Left forelimb (tissue), 1 donor: ENCODE measurements at places on chromosomes 12 and 14.

- no peak for DNase-seq
These were observed 151.5 kb downstream of the AACS start for GRCh38 chr12:125216756-125217155.

DNA sequence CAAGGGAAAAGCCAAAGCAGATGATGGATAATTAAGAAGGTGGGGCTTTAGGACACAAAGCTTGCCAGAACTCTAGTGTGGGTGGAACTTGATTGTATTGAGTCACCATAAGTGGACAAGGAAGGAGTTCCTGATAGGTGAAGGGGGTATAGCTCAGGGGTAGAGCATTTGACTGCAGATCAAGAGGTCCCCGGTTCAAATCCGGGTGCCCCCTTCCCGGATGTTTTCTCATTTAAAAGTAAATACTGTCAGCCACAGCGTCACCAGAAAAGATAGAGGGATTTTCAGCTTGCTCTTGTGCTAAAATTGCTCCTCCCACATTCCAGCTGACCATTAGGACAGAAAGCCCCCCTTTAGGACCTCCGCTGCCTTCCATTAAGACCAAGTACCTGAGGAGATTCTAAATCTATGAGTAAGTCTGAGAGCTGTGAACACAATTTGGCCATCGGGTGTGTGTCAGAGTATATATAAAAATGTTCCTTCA is 36.6 kb downstream of the DCAF4 start:
- no peak for DNase-seq

DNA sequence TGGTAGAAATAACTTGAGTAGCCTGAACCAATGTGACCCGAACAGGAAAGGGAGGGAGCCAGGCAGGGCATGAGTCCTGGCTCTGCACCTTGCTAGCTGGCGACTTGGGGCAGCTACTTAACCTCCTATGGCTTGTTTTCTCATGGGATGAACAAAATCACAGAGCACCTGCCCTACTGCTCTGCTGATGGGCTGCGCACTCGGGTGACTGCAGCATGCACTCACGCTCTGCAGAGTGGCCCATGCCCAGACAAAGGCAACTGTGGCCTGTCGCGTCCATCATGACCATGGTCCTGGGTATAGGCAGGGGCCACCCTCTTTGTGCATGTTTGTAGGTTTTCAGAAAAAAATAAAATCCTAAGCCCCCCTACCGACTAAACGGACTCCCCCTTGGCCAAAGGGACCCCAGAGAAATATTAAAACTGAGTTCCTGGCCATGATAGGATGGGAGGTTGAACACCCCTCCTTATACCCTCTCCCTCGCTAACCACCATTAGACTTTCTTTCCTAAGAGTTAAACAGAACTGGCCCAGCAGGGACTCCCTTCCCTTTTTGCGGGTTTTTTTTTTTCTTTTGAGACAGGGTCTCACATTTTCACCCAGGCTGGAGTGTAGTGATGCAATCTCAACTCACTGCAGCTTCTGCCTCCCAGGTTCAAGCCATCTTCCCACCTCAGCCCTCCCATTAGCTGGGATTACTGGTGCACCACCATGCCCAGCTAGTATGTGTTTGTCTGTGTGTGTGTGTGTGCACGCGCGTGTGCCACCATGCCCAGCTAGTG is 32.5 kb downstream of the VWF start:
- DNase-seq: peak; percentile 30

DNA sequence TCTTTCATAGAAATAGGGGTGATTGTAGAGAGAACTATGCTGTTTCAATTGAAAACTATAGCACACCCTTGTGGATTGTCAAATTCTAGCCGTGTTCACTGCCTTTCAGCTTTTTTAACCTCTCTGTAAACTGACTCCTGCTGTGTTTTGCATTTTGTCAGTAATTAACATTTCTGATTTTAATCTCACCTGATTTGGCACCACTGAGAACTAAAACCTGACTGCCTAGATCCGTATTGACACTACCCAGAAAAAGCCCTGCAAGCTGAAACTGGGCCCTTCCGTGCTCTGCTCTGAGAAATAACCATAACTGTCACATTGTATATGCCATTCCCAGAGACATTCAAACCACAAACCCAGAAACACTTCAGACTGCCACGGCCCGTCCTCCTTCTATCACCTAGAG is 26.6 kb upstream of the ETV6 start:
- DNase-seq: no peak

DNA sequence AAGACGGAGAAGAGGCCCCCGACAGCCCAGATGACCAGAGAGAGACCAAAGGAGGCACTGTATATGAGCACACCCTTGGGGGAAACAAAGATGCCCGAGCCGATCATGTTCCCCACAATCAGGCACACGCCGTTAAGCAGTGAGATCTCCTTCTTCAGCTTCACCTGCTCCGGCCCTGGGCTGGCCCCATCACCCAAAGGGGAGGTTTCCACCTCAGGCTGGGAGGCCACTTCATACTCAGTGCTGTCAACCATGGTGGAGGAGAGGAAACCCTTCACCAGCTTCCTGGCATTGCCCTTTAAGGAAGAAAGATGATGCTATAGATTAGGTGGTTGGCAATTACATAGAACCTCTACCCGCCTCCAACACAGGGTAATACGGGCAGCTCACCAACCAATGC is 2.1 kb downstream of the SLC7A7 start:
- DNase-seq: no peak

DNA sequence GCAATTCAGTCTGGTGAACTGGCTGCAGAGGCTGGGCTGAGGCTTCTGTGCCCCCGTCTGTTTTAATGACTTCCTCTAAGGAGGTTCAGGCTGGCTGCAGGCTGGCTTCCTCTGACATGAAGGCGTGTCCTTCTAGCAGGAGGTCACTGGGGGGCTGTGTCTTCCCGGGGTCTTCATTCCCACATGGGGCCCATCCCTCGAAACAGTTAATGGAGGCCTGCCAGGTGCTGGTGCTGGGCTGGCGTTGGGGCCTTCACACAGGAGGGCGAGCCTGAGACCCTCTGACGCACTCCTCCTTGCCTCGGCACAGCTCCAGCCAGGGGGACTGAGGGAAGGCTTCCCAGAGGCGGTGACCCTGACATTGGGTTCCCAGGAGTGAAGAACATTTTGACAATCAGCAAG is 57.7 kb upstream of the DLK1 start:
- no peak for DNase-seq

DNA sequence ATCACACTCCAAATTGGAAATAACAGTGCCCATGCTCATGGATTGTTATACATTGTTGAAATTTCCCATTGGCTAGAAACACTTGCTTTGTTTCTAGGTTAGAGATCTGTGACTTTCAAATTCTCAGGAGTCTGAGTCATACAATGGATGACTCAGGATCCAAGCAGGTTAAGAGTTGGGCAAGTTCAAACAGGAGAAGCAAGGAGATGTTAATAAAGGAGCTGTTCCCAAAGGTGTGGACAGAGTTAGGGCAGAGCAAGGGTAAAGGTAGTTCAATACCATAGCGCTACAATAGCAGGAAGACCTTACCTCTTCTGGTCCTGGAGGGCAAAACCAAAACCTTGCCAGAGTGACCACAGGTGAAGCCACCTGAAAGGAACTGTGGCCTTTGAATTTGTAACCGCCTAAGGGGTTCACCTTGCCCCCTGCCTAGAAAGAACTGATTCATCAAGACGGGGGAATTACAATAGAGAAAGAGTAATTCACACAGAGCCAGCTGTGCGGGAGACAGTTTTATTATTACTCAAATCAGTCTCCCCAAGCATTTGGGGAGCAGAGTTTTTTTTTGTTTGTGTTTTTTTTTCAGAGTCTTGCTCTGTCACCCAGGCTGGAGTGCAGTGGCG is 4.2 kb upstream of the AMN1 start:
- DNase-seq: no peak

DNA sequence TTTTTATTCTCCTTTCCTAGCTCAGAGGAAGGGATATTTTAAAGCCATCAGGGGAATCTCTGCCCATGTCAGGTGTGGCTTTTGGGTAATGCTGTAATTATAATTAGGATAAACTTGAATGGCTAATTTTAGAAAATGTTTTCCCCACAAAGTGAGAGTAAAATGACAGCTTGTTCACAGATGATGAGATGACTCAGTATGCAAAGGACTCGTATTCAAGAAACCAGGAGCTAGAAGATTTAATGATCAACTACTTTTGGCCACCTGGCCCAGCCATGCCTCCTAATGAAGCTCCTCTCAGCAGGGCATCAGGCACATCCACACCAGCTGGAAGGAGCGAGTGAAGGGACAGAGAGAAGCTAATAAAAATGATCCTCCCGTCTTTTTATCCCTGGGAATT is 29.0 kb upstream of the PLEKHG7 start:
- no peak for DNase-seq

DNA sequence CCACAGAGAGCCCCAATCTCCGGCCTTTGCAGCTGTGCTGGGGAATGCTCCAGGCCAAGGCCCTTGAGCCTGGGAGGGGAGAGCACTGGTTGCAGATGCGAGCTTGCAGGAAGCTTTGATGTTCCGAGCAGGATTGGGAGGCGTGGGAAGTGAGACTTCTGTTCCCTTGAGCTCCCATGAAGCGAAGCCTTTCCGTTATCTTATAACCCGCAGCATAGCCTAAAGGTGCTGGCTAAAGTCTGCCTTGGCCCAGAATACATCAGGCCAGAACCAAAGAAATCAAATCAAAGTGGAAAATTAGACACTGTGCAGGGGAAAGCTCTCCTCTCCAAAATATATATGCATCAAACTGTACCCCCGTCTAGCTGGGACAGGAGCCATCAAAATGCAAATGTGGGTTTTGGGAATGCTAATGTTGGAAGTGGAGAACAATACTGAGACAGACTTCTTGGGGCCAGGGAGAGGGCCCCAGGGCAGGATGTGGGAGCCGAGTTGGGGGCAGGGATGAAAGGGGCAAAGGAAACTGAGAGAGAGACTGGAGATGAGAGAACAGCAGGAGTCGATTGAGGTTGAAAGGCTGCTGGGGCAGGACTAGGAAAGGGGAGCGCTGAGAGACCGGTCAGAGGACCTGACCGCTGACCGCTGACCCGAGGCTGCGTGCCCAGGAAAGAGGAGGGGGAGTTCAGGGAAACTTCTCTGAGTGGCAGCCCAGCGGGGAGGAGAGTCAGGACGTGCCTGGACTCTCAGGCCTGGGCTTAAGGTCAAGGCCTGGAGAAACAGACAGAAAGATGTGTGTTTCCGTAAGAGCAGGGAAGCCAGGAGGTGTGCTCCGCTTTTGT is 152.2 kb upstream of the PARP11 start:
- no peak for DNase-seq
